ENCODE measurements at places on chromosomes 3 and 15.

GRCh38 chr3:183775781-183776180 is 49.6 kb downstream of the MAP6D1 start:
- no peak for DNase-seq

- no peak for DNase-seq
Observed at GRCh38 chr15:58490086-58490887, 58.5 kb downstream of the LIPC start.

DNA sequence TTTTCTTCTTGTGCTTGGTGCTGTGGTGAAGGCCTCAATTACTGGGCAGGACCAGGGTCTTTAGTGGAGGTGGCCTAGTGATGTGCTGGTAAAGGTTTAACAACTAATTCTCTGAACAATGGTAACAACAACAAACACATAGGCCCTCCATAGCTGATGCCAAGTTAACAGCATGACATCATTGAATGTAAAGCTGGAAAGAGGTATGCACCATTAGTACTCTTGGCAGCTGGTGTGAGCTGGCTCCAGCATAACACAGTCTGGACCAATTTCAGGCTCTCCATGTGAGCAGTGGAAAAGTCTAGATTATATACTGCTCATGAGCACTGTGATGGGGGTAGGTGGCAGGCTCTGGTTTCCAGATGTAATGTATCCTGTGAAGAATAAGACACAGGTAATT is 61.8 kb downstream of the SLC7A14 start:
- peak; percentile 13 for DNase-seq

- DNase-seq = no peak
Observed at GRCh38 chr3:149314807-149315578, 18.4 kb downstream of the TM4SF18 start.

DNA sequence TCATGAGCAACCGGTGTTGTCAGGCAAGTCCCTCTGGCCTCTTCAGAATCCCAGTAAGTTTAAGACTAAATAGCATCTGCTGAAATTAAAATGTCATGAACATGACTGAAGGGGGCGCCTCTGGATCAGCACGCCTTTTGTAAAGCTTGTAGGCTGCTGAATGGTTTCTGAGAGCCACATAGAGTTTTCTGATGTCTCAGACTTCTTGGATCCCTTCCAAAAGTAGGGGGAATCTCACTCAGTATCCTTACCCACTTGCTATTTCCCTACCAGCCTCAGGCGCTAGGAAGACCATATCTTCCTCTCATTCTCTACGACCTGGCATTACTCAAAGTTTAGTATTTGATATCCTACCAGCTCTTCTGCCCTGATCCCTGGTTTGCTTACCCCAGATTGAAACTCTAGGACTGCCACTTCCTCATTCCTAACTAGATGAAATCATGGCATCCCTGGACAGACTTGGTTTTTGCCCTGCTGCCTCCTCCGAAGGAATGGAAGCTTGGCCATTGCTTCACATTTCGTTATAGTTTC is 62.7 kb upstream of the CD47 start:
- no peak for DNase-seq

DNA sequence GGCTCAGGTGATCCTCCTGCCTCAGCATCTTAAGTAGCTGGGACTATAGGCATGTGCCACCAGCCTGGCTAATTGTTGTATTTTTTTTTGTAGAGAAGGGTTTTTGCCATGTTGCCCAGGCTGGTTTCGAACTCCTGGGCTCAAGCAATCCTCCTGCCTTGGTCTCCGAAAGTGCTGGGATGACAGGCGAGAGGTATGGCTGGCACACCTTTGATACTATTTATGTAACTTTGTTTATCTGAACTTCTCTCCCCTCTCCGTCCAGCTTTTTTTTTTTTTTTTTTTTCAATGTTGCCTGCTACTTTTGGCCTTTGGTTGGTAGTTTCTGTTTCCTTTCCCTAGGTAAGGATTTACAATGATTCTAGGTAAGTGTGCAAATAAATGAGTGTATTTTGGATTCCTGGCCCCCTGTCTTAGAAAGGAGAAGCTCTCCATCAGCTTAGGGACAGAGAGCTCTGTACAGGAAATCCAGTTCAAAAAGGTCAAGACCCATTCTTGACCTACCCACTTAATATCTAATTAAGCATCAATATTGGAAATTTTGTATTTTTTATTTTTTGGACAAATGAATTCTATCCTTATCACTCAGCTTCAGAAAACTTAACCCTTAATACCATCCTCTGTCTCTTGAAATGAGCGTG is 6.8 kb downstream of the ARL6IP5 start:
- DNase-seq = no peak

DNA sequence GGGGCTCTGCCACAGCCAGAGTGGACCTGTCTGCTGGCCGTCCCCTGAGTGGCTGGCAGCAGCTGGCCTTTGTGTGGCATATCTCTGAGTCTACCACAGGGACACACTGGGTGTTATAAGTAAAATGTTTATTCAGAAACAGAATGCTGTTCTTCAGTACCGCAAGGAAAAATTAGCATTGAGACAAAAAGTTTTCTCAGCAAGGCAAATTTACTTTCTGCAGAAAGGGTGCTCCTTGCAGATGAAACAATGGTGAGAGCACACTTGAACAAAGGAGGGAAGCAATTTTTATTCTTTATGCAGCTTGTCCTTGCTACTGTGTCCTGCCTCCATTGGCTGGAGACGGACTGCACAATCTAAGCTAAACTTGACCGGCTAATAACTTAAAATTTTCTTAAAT is 4.0 kb downstream of the TMEM89 start:
- no peak for DNase-seq

- peak; percentile 66 for DNase-seq
Observed at GRCh38 chr15:81155375-81156218, 21.5 kb downstream of the CFAP161 start.

GRCh38 chr15:93779341-93779740 is 452.0 kb upstream of the MCTP2 start:
- DNase-seq = no peak

GRCh38 chr3:53617893-53618523 is 123.6 kb downstream of the CACNA1D start:
- DNase-seq = no peak

- DNase-seq = no peak
Observed at GRCh38 chr3:155202626-155203025, 90.9 kb downstream of the STRIT1 start.

GRCh38 chr3:149245738-149246451 is 24.3 kb upstream of the CP start:
- no peak for DNase-seq

GRCh38 chr3:67916353-67916752 is 261.9 kb upstream of the SUCLG2 start:
- no peak for DNase-seq

- DNase-seq = no peak
Observed at GRCh38 chr3:61199843-61200242, 51.4 kb downstream of the FHIT start.

DNA sequence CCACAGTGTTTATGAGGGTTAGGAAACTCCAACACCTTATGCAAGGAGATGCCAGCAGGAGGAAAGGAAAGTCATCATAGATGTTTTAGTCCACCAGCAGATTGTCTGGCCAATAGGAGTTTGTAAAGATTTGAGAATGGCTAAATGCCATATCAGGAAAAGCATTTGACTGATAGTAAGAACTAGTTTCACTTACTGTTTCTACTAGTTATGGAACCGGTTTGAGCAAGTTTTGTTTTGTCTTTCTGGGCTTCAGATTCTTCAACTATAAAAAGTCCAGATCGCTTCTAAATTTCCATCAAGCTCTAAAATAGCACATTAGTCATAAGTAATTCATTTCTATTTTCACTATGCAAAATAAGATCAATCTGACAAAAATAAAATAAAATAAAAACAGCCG is 254.8 kb upstream of the TMCO5A start:
- no peak for DNase-seq

DNA sequence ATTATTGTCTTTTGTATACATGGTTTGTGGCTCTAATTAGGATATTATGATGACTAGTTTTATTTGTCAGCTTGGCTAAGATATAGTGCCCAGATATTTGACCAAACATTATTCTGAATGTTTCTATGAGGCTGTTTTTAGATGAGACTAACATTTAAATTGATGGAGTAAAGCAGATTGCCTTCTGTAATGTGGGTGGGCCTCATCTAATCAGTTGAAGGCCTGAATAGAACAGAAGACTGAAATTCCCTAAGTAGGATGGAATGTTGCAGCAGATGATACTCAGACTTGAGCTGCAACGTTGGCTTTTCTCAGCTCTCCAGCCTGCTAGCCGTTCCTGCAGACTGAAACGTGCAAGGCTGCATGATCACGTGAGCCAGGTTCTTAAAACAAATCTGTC is 546.5 kb downstream of the EDEM1 start:
- no peak for DNase-seq

GRCh38 chr15:69853544-69853951 is 244.2 kb downstream of the TLE3 start:
- no peak for DNase-seq

- DNase-seq = no peak
Observed at GRCh38 chr3:97829198-97829597, 7.4 kb downstream of the CRYBG3 start.

- DNase-seq = peak; percentile 65
Observed at GRCh38 chr15:99014803-99015697, 7.5 kb upstream of the PGPEP1L start.

DNA sequence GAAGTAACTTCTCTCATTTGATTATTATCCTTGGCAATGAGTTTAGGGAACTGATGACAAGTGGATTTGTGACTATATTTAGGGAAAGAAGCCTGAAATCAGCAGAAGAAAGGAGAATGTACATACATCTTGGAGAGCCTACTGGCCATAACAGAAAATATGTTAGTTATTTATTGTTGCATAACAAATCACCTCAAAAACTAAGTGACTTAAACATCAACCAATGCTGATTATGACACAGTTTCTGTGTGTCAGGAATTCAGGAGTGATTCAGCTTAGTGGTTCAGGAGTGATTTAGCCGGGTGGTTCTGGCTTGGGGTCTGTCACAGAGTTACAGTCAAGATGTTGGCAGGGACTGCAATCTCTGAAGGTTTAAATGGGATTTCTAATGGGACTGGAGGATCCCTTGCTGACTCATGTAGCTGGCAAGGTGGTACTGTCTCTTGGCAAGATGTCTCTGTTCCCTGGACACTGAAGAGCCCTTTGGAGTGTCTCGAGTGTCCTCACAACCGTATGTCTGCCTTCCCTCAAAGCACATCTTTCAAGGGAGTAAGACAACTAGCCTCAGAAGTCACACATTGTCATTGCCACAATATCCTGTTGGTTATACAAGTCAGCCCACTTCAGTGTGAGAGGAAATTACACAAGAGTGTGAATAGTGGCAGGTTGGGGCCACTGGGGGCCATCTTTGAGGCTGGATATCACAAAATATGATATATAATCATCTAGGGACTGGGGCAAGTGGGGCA is 248.9 kb downstream of the SV2B start:
- no peak for DNase-seq

DNA sequence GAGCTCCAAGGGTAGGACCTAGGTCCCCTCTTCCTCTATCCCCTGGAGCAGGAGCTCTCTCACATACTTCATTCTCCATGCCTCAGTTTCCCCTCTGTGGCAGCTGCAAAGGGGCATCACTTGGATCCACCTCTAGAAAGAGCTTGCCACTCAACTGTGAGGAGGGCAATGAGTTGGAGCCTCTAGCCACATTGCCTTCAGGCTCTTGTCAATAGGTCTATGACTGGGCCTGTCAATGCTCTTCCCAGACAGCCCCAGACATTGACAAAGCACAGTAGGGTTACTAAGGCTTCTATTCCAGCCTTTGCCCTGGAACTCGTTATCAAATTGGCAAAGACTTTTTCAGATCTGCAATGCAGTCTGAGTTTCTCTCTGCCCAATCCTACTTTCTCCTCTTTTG is 4.4 kb upstream of the VIPR1 start:
- no peak for DNase-seq
